ENCODE measurements at places on chromosomes 12 and 14.

DNA sequence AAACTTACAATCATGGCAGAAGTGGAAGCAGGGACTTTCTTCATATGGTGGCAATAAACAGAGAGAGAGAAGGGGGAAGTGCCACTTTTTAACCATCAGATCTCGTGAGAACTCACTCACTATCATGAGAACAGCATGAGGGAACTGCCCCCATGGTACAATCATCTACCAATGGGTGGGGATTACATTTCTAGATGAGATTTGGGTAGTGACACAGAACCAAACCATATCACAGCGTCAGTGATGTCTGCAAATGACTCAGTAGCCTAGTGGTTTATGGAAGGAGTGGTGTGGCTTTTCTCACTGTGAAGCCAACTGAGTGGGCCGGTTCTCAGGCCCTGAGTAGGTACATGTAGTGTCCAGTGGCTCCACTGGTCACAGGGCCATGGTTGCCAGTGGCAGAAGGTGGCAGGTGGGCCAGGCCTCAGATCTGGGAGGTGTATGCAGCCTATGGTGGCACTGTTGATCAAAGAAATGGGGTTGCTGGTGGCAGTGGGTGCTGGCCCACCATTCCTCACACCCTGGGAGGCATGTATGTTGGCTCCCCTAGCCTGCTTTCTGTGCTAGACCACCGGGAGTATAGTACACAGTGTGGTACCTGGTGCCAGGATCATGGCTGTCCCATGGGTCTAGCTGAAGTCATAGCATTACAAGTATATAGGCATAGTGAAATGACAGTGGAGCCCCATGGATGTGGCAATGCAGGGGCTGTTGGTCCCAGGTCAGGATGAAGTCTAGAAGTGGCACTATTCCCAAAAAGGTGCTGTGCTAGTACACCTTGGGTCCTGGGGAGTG, 191.9 kb downstream of the NUBPL start:
- no peak for DNase-seq

DNA sequence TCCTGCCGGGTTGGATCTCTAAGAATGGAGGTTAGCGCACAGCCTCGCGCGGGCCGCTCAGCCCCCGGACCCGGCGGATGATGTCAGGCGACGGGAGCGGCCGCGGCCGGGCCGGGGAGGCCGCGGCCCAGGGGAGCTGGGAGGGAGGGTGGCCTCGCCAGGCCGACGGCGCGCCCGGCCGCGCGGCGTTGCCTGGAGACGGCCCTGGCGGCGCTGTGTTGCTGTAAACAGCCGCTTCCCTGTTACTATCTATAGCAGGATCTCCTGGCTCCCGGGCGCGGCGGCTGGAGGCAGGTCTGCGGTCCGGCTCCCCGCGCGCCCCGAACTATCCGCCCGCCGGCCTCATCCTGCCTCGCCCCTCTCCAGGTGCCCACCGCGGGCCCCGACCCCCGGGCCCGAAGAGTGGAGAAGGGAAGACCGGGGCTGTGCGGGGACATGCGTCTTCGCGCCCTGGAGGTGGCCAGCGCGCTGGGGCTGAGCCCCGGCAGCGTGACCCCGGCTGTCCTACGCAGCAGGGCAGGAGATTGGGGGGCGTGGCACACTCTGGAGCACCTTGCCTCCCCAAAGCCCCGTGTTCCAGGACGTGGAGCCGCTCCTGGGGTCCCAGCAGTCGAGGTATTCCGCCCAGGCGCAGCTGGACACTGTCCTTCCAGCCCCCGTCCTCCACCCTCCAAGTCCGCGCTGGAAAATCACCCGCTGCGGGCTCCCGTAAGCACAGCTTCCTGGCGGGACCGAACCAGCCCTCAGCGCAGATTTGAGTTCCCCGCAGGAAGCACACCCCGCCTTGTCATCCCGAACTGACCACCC, 1.4 kb upstream of the FOS start:
- peak; percentile 89 for DNase-seq

GRCh38 chr12:76707772-76708171, 56.1 kb upstream of the ZDHHC17 start:
- DNase-seq, result no peak

- DNase-seq, result no peak
Measured at GRCh38 chr12:292186-292585, 29.6 kb upstream of the SLC6A13 start.

- peak; percentile 81 for DNase-seq
Measured at GRCh38 chr12:56299308-56299852, 750 bp downstream of the CS start.

- peak; percentile 30 for DNase-seq
Measured at GRCh38 chr14:95128140-95128539, 29.2 kb downstream of the DICER1 start.

DNA sequence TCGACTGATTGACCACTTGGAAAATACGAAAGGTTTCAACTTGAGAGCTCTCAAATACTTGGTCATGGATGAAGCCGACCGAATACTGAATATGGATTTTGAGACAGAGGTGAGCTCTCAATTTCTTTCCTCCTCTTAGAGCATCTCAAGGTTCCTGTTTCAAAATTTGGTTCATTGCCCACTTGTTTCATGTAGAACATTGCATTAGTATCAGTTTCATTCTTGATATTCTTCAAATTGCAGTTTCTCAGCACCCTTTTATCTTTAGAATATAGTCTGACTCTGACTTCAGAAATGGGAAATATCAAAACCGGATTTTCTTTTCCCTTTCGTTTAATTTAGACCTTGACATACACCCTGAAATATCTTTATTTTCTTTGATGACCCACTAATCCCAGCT, 8.8 kb downstream of the DDX47 start:
- no peak for DNase-seq

GRCh38 chr14:38098074-38098836, 109.4 kb upstream of the SSTR1 start:
- DNase-seq, result no peak

- no peak for DNase-seq
Measured at GRCh38 chr14:99760817-99761216, 32.4 kb upstream of the EML1 start.

DNA sequence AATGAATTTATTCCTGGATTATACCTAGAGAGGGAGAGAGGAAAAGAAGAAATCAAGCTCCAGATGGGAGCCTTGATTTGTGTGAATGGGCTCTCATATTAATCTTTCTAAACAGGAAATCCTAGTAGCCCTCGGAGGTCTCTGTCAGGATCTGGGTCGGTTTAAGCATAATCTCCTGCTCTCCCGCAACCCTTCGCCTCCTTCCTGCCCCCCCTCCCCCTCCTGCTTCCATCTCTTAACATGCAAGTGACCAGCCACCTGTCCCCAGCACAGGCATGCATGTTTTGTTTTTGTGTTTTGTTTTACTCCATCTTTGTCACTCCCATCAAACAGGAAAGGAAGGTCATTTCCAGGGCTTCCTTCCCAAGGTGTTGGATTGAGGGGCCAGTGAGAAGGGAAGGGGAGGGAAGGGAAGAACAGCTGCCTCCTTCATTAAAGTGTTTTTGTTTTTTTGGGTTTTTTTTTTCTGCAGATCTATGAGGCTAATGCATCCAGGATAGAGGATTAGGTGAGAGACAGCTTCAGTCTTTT, 4.8 kb upstream of the KCNA5 start:
- DNase-seq, result no peak

GRCh38 chr12:33639975-33640374, 200.4 kb upstream of the SYT10 start:
- peak; percentile 27 for DNase-seq

- no peak for DNase-seq
Measured at GRCh38 chr12:39619316-39619659, 315 bp downstream of the ABCD2 start.

- no peak for DNase-seq
Measured at GRCh38 chr12:50397117-50397650, 775 bp upstream of the FAM186A start.

DNA sequence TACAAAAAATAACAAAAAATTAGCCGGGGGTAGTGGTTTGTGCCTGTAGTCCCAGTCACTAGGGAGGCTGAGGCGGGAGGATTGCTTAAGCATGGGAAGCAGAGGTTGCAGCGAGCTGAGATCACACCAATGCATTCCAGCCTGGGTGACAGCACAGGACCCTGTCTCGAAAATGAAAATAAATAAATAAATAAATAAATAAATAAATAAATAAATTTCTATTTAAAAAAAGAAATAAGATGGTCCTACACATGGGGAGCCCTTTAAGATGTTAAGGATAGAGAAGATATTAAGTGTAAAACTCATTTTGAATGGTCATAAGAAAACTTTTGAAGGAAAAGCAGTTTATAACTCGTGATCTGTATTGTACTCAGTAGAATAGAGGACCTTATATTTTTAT, 8.2 kb upstream of the MRPL42 start:
- DNase-seq, result no peak

DNA sequence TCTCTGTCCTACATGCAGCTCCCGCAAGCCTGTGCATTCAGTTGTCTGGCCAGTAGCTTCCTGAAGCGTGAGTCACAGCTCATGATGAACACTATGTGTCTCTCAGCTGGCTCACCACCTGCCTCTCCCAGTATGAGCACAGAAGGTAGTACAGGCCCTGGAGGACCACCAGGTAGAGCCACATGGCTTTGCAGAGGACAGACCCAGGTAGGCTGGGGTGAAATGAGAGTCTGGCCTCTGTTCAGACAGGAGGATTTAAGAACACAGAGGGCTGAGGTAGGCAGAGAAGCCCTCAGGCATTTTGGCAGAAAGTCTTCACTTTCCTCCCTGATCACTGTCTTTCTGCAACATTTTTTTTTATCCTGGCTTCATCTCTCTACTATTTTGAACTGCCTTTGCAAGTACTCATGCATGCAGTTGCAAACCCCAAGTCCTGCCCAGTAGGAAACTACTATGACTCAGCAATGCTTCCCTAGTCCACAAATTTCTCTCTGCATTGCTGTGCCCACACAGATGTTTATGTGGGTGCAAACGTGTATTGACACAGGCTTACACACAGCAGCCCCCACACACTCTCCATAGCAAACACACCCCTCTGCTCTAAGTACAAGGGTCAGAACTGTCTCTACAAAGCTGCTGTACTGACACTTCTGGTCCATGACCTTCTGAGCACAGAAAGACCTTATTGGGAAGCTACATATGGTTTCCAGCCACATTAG, 7.2 kb upstream of the SDR9C7 start:
- peak; percentile 72 for DNase-seq

GRCh38 chr12:12147111-12147510, 76.4 kb downstream of the BCL2L14 start:
- DNase-seq, result no peak

DNA sequence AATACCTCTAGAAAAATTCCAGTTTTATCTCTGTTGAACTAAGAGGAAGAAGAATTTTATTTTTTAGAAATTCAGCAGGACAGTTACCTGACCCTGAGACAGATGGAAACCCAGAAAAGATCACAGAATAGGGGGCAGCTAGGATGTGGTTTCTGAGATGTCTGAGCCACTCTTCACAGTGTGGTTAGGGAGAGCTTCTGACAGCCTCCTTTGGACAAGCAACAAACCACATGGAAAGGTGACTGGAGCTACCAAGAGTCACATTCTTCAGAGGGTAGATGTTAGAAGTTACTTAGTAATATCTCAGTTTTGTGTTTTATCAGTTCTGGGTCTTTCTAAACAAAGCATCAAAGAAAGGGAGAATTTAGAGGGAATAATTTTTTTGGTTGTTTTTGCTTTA, 117.3 kb upstream of the NAP1L1 start:
- DNase-seq, result no peak

Data from hematopoietic multipotent progenitor cell treated with erythropoietin and hydrocortisone succinate and interleukin-3 and kit ligand, for 6 days (in vitro differentiated cells).